Cardiac fibroblast (primary cell): ENCODE measurements at places on chromosomes 16 and 17.

- no peak for DNase-seq
Observed at GRCh38 chr16:58027161-58027915, 1.8 kb downstream of the MMP15 start.

DNA sequence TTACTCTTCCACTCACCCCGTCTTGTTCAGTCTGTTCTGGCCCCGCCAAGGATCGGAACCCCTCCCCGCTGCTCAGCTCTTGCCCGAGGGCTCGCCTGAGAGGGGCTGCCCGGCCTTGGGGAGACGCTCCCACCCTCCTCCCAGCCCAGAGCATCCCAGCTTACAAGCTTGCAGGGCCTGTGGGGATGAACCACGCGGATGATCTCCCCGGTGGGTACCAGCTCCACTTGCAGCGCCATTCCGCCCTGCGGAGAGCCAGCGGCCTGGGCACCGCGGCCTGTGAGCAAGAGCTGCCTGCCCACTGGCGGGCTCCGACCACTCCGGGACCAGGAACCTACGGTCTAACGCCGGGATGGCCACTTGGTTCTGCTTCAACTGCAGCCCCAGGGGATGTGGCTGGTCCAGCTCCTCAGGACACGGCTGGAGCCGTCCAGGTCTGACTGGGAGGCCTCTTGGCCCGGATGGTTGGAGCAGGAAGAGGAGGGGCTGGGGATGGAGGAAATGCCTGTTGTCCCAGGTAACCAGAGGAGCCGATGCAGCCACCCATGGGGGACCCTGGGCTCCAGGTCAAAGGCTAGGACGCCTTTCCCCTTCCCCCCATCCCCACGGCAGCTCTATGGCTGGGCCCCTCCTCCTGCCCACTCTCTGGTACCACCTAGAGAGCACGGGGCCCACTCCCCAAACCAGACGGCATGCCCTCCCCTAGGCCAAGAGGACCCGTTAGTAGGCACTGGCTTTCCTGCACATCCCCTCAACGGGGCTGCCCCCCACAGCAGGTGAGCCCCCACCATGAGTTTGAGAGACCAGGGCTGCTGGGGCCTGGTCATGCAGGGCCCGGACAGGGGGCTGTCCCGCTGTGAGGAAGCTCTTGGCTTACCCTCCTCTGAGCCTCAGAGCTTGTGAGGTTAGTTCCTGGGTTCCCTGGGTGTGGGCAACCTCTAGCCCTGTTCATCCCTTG, at the start of gene MYO1C:
Gene MYO1C (minus strand): TSS at position 438 of the 958 bp plus-strand sequence. CDS start 199 bp downstream, at position 239.
- DNase-seq, result no peak

DNA sequence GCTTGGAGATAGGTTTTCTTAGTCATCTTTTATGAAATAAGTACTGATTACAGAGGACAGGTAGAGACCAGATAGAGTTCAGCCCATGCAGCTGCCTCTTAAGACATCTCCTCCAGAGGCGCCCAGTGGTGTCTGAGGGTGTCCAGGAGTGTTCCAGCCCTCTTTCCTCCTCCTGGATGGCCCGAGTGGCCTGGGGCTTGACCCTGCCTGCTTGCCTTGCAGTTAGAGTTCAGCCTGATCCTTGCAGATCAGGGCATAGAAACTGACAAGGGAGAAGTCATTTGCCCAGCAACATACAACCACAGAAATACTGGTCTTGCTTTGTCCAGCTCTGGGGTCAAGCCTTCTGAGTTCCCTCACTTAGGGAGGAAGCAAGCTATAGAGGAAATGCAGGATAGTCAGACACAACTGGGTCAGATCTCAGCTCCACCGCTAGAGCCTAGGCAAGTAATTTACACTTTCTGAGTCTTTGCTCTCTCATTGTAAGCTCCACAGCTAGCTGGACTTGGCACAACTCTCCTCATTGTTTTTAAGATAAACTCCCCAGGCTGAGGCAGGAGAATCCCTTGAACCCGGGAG, 3.6 kb upstream of the CCL1 start:
- no peak for DNase-seq

DNA sequence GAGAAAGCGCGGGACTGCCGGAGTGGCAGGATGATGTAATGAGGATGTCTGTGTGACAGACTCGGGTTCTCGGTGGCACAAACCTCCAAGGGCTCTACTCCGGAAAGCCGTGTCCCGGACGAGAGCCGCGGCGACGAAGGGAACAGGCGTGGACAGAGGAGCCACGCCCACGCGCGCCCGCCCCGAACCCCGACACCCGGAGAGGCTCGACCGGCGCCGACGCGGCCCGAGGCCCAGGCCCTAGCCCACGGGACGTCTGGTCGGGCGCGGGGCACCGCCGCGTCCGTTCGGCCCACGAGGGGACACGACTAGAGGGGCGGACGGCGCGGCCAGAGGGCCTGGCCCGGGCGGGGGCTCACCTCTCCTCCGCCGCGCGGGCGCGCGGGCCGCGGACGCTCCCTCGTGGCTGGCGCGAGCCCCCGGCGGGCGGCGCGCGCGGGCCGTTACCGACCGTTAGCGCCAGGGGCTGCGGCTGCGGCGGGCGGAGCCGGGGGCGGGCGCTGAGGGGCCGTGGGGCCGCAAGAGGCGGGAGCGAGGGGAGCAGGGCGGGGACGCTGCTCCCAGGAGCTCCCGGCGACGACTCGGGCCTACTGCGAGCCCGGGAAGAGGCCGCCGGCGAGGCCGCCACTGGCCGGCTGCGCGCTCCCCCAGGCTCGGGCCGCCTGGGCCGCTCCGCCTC, 2.1 kb upstream of the IRX5 start:
- DNase-seq, result peak; percentile 46

DNA sequence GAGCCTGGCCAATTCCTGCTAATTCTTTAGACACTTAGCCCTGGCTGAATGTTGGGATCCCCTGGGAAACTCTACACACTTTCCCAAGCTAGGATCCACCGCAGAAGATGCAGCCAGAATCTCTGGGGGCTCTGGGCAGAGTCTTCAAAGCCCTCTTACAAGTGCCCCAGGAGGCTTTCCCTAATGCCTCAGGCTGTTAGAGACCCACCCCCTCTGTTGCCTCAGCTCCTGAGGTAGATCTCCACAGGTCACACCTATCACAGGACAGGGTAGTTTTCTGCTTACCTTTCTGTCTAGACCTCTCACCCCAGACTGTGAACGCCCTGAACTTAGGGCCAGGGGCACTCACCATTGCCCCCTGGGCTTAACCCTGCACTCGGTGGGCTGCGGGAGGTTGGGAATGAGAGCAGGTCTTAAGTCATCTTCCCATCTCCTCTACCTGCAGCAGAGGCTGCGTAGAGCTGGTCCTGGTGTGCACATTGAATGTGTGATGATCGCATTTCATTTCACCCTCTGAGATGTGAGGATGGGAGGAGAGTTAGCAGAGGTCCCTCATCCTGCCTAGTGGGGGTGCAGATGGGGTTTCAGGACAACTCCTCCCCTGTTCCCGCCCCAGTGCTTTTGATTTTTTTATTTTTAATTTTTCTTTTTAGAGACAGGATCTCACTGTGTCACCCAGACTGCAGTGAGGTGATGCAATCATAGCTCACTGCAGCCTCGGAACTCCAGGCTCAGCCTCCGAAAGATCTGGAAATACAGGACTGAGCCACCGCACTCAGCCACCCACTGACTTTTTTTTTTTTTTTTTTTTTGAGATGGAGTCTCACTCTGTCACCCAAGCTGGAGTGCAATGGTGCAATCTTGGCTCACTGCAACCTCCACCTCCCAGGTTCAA, 89.0 kb upstream of the LHX1 start:
- no peak for DNase-seq

- peak; percentile 71 for DNase-seq
Observed at GRCh38 chr17:75412455-75413317, 7.2 kb upstream of the GRB2 start.

DNA sequence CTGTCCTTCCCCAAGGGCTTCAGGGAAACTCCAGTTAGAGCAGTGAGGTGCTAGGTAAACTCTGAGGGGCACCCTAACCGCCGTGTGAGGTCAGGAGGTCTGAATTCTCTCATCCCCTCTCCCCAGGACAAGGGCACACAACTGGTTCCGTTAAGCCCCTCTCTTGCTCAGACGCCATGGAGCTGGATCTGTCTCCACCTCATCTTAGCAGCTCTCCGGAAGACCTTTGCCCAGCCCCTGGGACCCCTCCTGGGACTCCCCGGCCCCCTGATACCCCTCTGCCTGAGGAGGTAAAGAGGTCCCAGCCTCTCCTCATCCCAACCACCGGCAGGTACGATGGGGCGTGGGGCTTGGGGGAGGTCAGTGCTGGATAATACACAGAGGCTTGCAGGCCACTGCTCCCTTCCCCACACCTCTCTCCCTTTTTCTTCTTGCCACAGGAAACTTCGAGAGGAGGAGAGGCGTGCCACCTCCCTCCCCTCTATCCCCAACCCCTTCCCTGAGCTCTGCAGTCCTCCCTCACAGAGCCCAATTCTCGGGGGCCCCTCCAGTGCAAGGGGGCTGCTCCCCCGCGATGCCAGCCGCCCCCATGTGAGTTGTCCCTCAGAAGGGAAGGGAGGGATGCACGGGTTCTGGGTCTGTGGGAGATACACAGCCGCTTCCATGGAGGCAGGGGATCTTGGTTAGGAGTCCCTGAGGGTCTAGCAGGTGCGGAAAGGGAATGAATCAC, 4.6 kb downstream of the GRB7 start:
- no peak for DNase-seq

DNA sequence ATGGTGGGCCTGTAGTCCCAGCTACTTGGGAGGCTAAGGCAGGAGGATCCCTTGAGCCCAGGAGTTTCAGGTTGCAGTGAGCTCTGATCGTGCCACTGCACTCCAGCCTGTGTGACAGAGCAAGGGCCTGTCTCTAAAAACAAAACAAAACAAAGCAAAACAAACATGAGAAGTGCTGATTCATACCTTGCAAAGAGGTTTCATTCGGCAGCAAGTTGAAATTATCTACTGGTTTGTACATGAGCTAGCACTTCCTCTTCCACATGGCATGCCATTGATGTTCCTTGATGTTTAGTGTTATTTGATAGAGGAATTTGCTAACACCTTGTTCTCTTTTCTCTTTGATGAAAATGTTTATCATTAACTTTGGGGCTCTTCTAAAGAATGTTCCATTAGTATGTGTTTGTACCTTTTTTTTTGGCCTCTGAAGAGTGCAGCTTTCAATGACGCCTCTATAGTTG, 50.6 kb downstream of the SPECC1 start:
- DNase-seq, result peak; percentile 77

- peak; percentile 31 for DNase-seq
Observed at GRCh38 chr16:88566158-88566557, 4.0 kb upstream of the ZC3H18 start.

DNA sequence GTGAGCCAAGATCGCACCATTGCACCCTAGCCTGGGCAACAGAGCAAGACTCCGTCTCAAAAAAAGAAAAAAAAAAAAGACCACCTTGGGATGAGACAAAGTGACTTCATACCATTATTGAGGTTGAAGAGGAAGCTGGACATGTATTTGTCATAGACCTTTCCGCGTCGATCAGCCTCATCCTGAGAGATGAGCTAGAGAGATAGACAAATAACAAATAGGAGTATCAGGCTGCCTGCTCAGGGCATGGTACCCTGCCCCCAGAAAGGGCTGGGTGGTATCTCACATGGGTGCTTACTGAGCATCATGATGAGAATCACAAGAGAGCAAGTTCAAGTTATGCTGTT, 22.1 kb downstream of the CNTNAP1 start:
- no peak for DNase-seq

DNA sequence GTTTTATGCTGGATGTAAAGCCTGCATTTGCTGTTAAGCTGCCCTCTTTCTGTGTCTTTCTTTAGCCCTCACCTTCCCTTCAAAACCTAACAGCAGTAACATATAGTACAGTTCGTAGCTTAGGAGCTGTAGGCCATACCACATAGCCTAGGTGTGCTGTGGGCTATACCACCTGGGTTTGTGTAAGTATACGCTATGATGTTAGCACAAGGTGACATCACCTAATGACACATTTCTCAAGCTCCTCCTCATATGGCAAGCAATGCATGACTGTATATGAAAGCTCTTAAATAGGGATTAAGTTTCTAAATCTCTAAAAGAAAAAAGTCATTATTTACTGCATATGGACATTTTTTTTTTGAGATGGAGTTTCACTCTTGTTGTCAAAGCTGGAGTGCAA, 57.8 kb upstream of the TMEM97 start:
- no peak for DNase-seq

DNA sequence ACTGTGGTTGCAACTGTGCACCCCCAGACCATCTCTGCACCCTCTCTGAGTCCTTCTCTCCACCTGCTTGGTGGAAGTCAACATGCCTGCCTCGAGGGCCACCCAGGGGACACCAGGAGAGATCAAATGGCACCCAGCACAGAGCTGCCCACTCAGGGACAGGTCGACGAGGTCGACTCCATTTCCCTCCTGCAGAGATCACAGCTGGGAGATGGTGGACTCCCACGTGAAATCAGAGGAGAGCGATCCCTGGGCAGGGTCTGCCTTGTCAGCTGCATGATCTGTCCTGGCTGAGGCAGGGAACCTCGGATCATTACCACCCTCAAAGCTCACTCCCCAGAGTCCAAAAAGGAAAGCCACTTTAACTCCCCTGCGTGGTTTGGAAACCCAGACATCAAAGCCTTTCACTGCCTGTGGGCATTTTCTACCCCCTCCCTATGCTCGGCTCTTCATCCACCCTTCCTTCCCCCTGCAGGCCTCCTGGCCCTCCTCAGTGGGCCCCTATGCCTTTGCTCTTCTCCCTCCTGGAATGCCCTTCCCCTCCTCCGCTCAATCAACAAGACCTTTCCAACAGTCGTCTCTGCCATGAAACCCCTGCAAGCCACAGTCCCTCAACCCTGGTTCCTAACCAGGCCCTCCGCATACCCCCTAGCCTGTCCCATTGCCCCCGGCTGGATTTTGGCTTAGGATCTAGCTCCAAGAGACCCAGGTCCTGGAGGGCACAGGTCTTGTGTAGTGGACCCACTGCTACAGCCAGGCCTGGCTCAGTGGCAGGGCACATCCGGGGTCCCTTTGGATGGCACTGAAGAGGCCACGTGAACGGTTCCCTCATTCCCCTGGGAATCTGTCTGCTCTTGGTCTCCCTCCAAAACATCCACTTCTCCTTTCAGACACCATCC, 103.8 kb upstream of the RPL38 start:
- DNase-seq, result no peak

DNA sequence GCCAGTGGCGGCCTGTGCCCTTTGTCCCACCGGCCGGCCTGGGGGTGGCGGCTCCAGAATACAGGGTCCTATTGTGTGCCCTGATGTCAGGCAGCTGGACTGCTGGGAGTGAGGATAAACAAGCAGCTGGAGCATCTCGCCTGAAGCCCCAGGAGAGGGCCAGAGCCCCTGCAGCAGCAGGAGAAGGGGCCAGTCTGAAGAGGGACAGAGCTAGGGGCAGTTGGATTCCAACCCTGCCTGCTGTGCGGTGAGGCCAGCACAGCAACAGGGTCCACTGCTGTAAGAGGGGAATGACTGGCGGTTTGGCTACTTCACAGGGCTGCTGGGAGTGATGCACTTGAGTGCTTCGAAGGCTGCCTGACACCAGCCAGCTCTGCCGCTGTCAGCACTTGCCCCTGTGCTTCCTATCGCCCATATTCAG, 25.0 kb downstream of the RAB11FIP4 start:
- peak; percentile 32 for DNase-seq

GRCh38 chr17:50053654-50053960, 2.3 kb upstream of the ITGA3 start:
- no peak for DNase-seq

GRCh38 chr17:74971842-74972106, 785 bp downstream of the HID1 start:
- DNase-seq, result no peak
